ENCODE measurements at places on chromosomes 6 and 20. TPM values are rescaled to one million over a fixed set of nuclear protein-coding genes. Genes with fewer than 3 reads are reported as not detected.

The BANF2 gene
- not detected for total RNA-seq

The TAGAP gene
- not detected for total RNA-seq

The SLCO4A1 gene
- total RNA-seq = 3.8 TPM

The SLC35B3 gene
- 20.3 TPM for total RNA-seq

The PRICKLE4 gene
- total RNA-seq = 1.3 TPM

The ATP6V1G2 gene
- total RNA-seq = 0.36 TPM

The SMPD2 gene
- 11.7 TPM for total RNA-seq

The COQ3 gene
- total RNA-seq = 3.0 TPM

The OR2H2 gene
- total RNA-seq = not detected

The ZBTB46 gene
- total RNA-seq = 7.8 TPM

The SIM1 gene
- under 0.01 TPM for total RNA-seq

The NHLRC1 gene
- total RNA-seq = 0.99 TPM

The XKR7 gene
- not detected for total RNA-seq

The CLPSL2 gene
- not detected for total RNA-seq

The COL9A3 gene
- 0.19 TPM for total RNA-seq

The KIAA1755 gene
- total RNA-seq = 2.4 TPM

The MYLK4 gene
- 0.38 TPM for total RNA-seq
